ENCODE measurements at places on chromosomes 5 and 9.
A peak's percentile ranks its signal among the peaks of the same experiment; 100 is the strongest.

- DNase-seq: no peak
Measured at GRCh38 chr9:94068257-94068656, 16.0 kb upstream of the PTPDC1 start.

DNA sequence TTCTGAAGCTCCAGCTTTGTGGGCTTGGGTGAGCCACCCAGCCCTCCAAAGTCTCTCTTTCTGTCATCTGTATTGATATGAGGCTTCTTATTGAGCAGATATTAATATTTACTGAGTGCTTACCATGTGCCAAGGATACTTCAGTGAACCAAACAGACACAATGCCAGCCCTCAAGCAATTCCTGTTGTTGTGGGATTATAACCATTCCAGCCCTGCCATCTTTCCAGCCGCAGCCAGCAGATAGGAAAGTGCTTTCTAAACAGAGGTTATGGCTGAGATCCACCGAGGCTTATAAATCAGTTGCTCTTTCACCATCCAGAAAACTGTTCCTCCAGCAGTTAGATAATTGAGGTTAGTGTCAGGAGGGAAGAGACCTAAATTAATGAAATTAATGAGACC, 137.7 kb upstream of the ALDH1B1 start:
- no peak for DNase-seq

GRCh38 chr5:78162253-78162862, 132.1 kb downstream of the AP3B1 start:
- peak; percentile 44 for DNase-seq

DNA sequence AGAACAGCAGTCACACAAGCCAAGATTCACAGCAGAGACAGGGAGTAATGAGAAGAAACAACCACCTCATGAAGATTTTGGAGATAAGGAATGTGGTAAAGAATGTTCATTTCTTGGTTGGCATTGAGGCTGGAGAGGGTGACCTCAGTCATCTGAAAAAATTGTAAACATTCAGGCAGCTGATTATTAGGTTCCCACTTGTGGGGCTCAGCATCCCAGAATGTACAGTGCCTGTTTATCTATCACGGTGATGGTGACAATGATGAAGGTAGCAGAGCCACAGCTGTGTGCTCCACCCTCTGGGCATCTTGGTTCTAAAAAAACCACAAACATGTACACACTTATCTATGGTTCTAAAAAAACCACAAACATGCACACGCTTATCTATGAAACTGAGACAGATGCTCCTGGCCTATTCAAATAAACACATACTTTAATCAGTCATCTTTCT, 143.9 kb upstream of the MOCS2 start:
- DNase-seq: no peak

DNA sequence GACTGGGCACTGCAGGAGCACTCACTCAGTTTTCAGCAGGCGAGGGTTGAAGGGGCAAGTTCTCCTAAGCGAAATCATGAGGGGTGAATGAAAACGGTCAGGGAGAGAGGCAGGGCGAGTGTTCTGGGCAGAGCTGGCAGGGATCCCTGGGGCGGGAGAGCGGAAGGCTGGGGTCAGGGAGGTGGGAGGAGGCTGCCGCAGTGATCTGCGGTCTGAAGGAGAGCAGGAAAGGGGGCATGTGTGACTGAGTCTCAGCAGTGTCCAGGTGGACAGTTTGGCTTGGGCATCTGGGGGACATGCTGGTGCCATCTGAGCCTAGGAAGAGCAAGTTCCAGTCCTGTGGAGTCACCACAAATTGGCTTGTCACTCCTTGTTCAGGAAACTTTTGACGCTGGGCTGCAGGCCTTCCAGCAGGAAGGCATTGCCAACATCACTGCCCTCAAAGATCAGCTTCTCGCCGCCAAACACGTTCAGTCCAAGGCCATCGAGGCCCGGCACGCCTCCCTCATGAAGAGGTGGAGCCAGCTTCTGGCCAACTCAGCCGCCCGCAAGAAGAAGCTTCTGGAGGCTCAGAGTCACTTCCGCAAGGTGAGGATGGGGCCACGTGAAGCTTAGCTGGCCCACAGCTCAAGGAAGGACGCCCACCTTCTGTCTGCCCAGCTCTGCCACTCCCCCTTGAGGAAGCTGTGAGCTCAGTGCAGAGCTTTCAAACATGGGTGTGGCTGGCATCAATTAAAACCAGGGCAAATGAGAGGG, 31.1 kb downstream of the DYNC2I2 start:
- DNase-seq: no peak

DNA sequence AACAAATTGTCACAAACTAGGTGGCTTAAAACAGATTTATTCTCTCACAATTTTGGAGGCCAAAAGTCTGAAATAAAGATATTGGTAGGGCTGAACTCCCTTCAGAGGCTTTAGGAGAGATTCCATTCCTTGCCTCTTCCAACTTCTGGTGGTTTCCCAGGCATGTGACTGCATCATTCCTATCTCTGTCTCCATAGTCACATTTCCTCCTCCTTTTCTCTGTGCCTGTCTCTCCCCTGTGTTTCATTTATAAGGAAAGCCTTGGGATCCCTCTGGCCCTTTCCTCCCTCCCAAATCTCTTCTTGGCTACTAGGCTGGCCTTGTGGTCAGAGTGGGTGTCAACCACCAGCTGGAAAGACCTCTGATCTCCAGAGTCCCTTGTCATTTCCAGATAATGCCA, 78.2 kb downstream of the SNX18 start:
- DNase-seq: no peak

- no peak for DNase-seq
Measured at GRCh38 chr9:121328876-121329681, 41.0 kb downstream of the STOM start.

GRCh38 chr5:132528866-132529634, 14.3 kb downstream of the IL5 start:
- DNase-seq: peak; percentile 27

GRCh38 chr9:121640076-121640475, 11.4 kb upstream of the DAB2IP start:
- peak; percentile 43 for DNase-seq

DNA sequence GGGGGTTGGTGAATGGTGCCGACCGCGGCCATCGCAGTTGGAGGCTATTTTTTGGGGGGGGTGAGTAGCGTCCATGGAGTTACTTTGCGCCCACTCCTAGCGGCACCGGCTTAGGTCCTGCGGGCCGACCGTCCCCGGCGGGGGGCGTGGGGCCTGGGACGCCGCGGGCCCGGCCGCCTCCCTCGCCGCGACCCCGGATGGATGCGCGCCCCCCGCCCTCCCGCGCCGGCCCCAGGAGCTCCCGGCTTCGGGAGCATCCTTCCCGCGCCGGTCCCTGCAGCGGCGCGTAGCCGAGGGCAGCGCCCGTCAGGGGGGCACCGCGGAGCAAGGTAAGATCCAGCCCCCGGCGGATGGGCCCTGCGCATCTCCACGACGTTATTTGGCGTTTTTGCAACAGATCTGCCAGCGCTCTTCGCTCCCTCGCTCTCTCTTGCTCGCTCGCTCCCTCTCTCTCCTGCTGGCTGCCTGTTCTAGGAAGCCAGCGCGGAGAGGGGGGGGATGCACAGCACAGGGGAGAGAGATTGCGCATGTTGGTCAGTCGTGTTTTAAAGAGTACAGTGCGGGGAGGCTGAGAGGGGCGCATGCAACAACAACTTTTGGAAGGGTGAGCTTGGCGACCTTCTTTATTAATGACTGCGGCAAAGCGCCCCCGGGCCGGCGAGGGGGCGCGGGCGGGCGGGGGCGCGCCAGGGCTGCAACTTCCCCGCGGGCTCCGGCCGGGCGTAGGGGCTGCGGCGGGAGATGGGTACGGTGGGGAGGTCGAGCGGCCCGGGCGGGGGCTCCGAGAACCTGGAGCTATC, 413 bp downstream of the JADE2 start:
- peak; percentile 52 for DNase-seq

- DNase-seq: no peak
Measured at GRCh38 chr5:158126442-158127405, 267.8 kb upstream of the CLINT1 start.

DNA sequence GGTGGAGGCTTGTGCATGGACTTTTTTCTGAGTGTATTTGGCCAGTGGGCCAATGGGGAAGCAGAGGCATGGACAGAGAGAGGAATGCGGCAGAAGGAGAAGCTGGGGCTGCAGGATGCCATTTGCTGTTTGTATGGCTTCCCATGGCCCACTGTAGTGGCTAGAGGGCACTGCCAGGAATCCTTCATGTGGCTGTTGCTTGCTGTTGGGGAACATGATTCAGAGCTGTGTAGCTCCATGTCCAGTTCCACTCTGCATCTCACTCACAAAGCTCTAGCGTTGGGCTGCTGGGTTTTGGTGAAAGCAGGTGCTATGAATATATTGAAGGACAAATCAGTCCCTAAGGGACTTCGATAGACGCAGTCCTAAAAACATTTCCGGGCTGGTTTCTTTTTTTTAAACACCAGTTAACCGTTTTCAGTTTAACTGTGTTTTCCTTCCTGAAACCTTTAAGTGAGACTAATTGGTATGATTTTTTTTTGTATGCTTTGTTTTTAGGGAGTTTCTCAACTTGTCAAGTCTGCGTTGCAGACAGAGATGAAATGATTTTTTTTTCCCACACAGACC, 51.3 kb downstream of the SLC22A5 start:
- peak; percentile 55 for DNase-seq

GRCh38 chr5:115028557-115028956, 141.2 kb downstream of the TRIM36 start:
- no peak for DNase-seq

- no peak for DNase-seq
Measured at GRCh38 chr5:102747386-102748166, 7.5 kb upstream of the PAM start.

DNA sequence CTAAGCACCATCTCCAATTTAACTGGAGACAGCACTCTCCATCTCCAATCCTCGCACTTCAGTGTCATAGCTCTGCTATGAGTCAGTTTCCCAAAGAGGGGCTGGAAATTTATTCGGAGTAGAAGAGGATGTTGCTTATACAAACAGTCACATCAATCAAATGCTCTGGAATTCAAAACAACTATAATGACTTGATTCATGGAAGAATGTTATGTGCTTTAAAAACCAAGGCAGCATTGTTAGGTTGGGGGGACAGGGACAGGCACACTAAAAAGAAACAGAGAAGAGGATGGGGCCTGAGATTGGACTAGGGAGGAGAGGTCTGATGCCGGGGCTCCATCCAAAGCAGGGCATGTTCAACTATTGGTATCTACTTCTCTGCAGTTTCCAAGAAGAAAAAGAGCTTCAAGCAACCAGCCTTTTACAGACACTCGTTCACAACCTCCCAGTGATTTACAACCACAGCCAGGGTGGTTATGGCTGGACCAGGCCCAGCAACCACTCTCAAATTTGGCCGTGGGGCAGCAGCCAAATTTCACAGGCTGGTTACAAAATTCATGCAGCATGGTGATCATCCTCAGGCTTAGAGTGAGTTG, 117.5 kb upstream of the ZNF366 start:
- DNase-seq: no peak

DNA sequence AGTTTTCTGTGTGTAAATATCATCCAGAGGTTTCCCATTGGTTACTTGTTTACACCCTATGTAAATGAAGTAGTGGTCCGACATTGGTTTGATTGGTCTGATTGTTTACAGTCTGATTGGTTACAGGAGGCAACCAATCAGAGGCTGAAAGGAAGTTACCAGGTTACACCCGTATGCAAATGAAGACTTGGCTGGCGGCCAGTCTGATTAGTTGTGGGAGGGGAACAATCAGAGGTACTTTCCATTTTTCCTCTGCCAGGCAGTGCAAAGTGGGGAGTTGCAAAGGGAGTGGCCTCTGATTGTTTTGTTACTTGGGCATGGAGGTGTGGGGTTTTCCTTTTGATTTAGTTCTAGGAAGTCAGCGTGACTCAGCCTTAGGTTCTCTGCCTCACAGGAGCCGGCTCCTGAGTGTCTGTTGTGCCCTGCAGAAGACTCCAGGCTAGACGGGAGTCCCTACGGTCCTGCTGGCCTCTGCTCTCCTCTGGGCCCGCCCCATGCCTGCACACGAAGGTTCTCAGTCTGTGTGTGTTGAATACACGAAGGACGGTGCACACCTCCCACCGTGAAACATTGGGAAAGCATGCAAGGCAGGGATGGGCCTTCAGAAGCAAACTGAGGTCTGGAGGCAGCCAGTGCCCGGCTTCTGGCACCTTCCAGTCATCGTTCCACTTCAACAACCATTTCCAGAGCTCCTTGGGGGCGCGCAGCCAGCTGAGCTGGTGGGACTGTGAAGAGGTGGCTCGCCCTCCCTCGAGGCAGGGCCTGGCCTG, 42.9 kb downstream of the OLFM1 start:
- DNase-seq: no peak

- DNase-seq: no peak
Measured at GRCh38 chr5:58828258-58828657, 245.4 kb downstream of the RAB3C start.

DNA sequence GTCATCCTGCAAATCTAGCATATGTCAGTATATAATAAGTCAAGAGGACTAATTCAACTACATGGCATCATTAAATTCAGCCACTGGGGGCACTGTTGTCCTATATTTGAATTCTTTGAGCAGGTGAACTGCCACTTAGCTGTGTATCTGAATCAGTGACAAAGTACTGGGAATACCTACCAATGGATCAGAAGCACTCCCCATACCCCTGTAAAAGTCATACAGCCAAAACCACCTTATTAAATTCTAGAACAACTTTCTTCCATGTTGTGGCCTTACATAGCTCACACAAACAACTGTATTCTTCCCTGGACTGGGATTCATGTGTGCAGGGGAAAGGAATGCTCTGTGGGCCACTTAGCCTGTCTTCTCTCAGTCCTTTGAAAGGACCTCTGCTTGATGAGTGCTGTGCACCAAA, 57.4 kb upstream of the PLPP6 start:
- DNase-seq: peak; percentile 31

DNA sequence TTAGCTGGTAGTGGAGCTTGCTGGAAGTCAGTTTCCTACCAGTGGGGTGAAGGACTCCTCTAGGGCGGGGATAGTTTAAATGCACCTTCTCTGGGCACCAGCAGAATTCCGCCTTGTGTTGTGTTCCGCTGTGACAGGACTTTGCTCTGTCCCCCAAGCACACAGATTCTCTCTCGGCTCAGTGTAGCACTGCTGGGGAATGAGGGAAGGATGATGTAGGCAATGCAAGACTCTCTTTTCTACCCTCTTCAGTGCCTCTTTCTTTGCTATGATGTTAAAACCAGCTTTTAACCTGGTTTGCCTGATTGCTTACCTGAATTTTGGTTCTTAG, 155.2 kb upstream of the SH3GL2 start:
- no peak for DNase-seq

- DNase-seq: no peak
Measured at GRCh38 chr9:121765021-121765950, 113.9 kb downstream of the DAB2IP start.

DNA sequence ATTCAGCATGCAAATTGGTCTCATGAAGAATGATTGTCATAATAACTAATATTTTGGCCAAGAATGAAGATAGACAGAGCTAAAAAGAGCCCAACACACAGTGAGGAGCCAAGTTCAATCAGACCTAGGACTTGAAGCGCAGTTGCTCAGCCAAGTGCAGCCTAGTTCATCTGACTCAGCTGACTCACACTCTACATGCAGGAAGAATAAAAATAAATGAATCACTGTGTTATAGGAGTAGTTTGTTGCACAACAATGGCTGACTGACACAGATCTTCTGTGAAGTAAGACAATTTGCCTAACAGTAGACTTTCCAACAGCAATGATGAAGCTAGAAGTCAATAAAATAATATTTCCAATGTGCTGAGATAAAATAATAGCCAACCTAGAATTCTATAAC, 261.5 kb downstream of the CEMIP2 start:
- no peak for DNase-seq

GRCh38 chr5:139710319-139711066, 62.3 kb downstream of the CXXC5 start:
- no peak for DNase-seq
